ENCODE measurements at places on chromosomes 1 and 21. TPM values are rescaled to one million over a fixed set of nuclear protein-coding genes. Genes with fewer than 3 reads are reported as not detected.

The OLIG2 gene
- not detected for total RNA-seq

The ERG gene
- 30.4 TPM for total RNA-seq

The STUM gene
- 1.4 TPM for total RNA-seq

The VASH2 gene
- total RNA-seq = 0.76 TPM

The NBPF14 gene
- total RNA-seq = 6.0 TPM

The CCSAP gene
- total RNA-seq = 4.3 TPM

The FCRL4 gene
- total RNA-seq = not detected

The F5 gene
- 1.4 TPM for total RNA-seq

Measured in heart right ventricle (tissue), 16 donors.